ENCODE measurements at places on chromosomes 4 and X.

GRCh38 chr4:184684491-184685189, 35.1 kb downstream of the PRIMPOL start:
- peak; percentile 17 for DNase-seq

DNA sequence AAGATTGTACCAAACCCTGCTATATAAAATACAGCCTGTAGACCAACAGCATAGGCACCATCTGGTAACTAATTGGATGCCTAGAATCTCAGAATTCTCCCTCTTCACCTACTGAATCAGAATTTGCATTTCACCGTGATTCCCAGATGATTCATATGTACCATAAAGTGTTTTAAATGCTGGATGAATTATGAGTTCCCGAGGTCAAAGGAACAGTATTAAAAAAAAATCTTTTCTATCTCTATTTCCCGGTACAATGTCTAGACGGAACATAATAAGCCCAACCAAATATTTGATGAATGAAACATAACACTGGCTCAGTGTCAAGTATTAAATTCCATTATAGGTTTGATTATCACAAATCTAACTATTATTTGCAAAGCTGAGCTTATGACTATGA, 280.0 kb downstream of the ANKRD50 start:
- DNase-seq = peak; percentile 66

DNA sequence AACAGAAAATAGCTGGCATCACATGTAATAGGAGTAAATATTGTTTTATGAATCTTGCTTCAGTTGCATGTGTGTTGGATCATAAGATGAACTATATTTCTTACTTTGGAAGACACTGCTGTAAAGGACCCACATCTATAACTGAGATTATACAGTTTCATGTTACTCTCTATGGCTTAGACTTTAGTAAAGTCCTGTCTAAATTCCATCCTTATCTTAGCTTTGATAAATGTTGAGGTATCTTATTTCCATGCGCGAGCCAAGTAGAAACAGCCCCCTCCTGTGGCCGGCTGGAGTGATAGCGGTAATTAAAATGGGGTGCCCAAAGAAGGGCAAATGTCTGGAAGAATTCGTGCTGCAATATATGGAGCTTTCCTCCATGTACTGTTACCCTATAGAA, 43.0 kb downstream of the CCDC158 start:
- DNase-seq = peak; percentile 49

DNA sequence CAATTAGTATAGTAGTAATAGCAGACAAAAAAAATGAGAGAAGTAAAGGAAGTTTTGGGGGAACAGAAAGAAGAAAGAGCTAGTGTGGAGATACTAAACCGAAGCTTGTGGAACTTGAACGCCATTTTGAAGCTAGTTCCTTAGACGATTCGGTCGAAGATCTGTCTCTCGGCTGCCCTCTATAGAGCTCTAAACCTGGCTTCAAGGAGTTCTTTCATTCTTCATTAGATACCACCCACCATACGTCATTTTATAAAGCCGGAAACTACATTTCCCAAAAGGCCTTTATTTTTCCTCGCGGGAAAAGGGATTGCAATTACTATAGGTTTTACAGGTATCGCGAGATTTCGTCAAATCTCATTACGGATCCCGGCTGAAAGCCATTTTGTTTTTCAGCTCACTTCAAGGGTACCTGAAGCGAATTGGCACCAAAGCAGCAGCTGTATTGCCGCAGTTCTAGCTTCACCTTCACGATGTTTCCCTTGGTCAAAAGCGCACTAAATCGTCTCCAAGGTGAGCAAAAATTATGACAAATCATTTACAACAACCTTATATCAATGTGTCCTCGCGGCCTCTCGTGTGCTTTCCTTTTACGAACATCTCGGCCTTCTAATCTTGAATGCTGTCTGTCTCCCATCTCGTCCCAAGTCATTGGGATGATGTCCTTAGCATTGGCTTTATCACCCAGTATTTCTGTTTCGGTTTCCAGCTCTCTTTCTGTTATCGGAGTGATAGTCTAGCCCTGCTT, at the start of gene COX7B:
TSS of gene COX7B (plus strand) at position 388 of the 748 bp plus-strand sequence. CDS start at position 474, 86 bp downstream.
- DNase-seq = peak; percentile 96

DNA sequence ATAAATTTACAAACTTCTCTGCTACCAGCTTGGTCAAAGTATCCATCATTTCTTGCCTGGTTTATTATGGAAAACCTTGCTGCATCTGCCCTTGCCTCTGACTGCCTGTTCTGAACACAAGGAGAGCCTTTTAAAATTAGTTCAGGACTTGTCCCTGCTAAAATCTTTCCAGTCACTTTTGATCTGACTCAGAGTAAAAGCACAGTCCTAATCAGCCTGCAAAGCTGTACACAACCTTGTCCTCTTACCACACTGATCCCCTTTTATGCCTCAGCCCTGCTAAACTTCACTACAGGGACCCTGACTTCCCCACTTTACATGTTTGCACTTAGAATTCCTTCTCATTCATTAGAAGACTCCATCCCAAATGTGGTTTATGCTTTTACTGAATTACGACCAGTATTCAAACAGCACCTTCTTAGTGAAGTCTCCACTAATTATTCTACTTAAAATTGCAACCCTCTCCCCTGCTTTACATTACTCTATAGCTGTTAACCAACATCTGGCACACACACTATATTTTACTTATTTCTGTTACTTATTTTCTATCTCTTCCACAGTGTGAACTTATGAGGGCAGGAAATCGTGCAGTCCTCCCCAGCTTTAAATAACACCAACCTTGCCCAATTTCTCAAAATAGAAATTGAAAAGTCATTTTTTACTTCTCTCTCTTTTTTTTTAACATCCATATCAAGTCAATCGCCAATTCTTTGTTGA, 6.3 kb downstream of the GABRA4 start:
- no peak for DNase-seq

GRCh38 chr4:147833254-147833653, 101.4 kb downstream of the ARHGAP10 start:
- peak; percentile 63 for DNase-seq

- DNase-seq = no peak
Measured at GRCh38 chrX:17527135-17527701, 152.2 kb downstream of the NHS start.

- no peak for DNase-seq
Measured at GRCh38 chrX:31323658-31324057, 251.8 kb upstream of the FTHL17 start.

DNA sequence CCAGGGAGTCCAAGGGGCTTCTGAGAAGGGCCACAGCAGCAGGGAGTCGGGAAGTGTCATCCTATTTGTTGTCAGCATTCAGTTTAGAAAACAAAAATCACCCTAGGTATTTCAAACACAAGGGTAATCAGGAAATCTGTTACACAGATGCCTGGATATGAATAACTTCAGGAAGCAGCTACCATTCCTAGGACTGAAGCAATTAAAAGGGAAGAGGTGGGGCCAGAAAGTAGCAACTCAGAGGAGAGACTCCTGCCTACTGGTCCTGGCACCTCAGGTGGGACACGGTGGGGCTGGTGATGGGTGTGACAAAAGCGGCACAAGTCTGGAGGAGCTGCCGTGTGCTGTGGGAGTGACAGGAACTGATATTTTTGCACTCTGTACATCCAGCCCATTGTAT, 107.9 kb downstream of the PDGFRA start:
- DNase-seq = no peak

- DNase-seq = no peak
Measured at GRCh38 chrX:130716346-130716745, 186.7 kb downstream of the ENOX2 start.

DNA sequence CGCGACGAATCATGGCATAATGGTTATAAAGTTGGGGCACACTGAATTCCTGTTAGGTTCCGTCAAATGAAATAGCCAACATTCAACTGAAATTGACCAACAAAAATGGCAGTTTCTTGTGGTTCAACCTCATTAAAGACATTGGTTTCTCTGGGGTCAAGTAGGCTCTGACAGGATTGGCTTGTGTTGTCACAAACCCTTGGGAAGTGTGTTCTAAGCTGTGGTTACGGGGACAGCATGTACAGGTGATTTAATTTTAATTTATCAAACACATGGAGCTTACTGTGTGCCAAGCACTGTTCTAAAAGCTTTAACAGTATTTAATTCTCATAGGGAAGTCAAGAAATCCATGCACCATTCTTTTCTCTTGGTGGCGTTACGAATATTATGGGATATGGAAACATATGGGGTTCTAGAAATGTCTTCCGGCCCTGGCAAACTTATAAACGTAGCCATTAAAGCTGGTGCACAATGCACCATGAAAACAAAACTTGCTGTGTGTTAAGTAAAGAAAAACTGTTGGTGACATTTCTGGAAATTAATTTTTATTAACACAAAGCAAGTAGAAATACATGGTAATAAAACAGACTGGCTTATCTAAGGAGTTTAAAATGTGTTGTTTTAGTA, 891 bp downstream of the XK start:
- no peak for DNase-seq

DNA sequence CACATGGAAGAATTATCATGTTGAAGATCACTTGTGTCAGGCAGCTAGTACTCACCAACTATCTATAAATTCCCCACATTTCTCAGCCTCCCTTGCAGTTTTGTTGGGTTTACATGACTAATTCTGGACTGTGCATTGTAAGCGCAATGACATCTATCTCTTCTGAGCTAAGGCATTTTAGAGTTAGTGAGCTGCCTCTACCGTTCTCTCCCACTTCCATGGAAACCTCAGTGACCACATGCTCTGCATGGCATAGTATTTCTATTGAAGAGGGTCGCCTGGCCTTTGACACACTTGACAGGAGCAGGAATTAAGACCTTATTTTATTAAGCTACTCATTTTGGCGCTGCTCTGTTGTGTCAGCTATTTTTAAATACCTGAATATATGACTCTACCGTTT, 67.5 kb upstream of the NPY2R start:
- no peak for DNase-seq

GRCh38 chr4:624705-625590, at the start of gene PDE6B:
PDE6B (plus strand) TSS chr4:625573; CDS start chr4:625627, 54 bp downstream.
- DNase-seq = no peak

GRCh38 chr4:69831646-69832325, 28.2 kb downstream of the SULT1E1 start:
- no peak for DNase-seq

GRCh38 chr4:176533159-176533558, 213.4 kb downstream of the SPCS3 start:
- no peak for DNase-seq

DNA sequence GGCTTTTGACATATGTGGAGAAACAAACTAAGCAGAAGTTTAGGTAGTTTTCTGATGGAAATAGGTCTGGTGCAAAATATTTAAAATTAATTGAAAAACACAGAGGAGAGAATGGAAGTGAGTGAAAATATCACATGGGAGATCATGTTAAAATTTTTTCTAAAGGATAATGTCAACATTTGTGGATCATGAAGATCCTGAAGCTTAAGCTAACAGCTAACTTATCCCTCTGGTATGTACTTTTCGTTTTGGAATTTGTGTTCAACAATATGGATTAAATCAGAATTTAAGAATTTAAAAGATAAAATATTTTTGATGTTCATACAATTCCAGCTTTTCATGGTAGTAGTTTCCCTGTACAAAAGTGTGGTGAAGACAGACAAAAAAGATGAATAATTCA, 572.8 kb upstream of the FAM241A start:
- no peak for DNase-seq

GRCh38 chr4:40492691-40493090, 137.0 kb downstream of the RBM47 start:
- no peak for DNase-seq

- DNase-seq = no peak
Measured at GRCh38 chr4:165319030-165319429, 8.4 kb upstream of the MSMO1 start.

DNA sequence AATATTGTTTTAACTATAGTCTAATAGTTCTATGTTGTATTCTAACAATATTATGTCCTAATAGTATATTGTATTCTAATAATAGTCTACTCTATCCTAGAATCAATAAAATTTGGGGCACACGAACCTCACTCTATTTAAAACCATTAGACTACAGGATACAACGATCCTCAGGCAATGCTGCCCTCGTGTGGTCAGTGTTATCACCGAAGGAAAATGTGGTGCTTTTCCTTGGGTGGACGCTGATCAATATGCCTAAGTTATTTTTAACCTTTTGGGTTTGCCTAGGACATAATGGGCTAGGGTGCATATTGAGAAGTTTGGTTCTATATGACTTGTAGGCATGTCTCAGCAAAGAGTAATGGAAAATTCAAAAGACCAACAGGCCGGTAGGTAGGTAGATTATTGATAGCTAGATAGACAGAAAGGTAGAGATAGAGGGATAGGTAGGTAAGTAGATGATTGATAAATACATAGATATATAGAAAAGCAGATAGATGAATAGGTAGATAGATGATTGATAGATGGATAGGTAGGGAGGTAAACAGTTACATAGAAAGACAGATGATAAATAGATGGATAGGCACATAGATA, 75.1 kb downstream of the PRKX start:
- DNase-seq = peak; percentile 50

DNA sequence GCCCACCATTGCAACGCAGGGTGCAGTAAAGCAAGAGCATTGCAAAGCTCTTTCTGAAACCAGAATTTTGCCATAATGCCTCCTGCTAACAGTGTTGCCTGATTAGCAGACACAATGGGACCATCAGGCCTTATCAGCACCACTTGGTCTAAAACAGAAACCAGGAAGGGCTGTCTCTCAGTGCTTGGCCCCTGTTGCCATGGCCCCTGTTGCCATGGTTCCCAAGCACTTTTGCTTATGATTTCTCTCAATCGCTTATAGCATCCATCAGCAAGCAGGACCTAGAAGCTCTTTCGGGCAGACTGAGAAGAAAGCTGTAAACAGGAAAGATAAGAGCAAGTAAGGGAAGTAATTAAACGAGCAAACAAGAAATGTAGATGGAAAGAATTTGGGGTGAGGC, 36.8 kb downstream of the RTL5 start:
- peak; percentile 7 for DNase-seq

DNA sequence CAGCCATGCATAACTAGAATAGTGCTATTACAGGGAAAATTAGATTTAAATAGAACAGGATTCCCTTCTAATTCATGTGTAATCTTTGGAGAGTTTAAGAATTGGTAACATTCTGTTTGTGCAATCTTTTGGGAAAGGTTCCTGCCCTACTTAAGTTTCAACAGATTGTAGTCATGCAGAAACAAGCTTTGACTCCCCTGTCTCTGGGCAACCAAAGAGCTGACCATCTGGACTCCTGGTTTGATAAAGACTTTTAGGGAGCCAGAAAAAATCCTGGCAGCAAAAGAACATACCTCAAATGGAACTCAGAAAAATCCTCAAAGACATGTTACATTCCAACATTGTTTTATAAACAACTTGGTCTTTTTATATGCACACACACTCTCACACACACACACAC, 191.1 kb upstream of the NEIL3 start:
- DNase-seq = peak; percentile 96

GRCh38 chr4:32133734-32134133, 1413.6 kb downstream of the PCDH7 start:
- DNase-seq = no peak

DNA sequence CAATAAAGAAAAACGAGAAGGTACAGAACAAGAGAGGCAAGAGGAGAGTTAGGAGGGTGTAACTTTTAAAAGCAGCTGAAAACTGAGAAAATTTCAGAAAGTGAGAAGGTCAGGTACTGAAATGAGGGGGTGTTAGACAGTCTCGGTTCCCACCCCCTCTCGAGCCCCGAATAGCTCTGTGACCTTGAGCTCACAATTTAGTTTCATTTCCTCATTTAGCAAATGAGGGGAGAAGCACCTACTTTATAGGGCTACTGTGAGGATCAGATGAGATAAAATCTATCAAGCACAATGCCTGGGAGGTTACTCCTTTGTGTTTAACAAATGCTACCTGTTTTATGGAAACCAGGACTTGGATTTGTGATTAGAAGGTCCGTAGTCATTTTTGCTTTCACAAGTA, 4.9 kb downstream of the UGT8 start:
- no peak for DNase-seq
